Femur (tissue), 1 donor: ENCODE measurements at places on chromosomes 16 and 17.

- DNase-seq: no peak
These were observed 1.7 kb downstream of the YBX2 start for GRCh38 chr17:7292729-7293128.

- DNase-seq: no peak
These were observed 7.7 kb downstream of the ITGAM start for GRCh38 chr16:31267332-31268032.

GRCh38 chr17:19482576-19482975 lies 51.1 kb upstream of the SLC47A1 start:
- no peak for DNase-seq

- DNase-seq: no peak
These were observed 10.7 kb downstream of the UQCRC2 start for GRCh38 chr16:21963887-21964286.

GRCh38 chr17:16491703-16492612 lies at the start of gene LRRC75A:
Gene LRRC75A (minus strand): TSS chr17:16492193. CDS start chr17:16491990, 203 bp downstream.
- DNase-seq: peak; percentile 76

DNA sequence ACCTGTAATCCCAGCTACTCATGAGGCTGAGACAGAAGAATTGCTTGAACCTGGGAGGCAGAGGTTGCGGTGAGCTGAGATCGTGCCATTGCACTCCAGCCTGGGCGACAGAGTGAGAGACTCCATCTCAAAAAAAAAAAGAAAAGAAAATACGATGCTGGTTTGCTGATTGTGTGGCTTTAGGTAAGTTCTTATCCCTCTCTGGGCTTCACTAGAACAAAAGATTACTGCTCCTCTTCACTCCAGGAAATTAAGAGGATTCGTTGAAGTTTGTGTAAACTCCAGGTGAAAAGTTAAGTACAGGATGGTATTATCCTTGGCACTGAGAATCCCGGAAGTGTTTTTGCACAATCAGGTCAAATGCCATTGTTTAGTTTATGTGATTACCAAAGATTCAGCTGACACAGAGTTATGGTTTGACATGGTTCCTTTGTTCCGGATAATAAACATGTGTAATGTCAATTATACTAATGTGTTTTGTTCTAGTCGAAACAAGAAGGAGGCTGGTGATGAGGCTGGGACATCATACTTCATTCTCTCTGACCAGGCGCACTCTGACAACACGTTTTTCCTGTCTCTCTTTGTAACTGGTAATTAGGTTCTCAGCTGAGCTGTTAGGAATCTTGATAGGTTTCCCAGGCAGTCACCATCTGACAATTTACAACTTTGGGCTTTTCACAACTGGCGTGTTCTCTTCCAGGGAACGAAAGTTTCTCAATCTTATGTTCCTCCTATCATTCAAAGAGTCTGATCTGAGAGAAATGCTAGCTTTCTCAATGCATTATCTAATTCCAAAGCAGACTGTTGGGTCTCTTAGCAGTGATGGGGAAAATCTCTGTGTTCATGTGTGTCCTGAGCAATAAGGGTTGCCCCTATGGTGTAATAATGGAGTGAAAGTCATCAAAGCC lies 10.8 kb upstream of the TAOK1 start:
- DNase-seq: no peak

DNA sequence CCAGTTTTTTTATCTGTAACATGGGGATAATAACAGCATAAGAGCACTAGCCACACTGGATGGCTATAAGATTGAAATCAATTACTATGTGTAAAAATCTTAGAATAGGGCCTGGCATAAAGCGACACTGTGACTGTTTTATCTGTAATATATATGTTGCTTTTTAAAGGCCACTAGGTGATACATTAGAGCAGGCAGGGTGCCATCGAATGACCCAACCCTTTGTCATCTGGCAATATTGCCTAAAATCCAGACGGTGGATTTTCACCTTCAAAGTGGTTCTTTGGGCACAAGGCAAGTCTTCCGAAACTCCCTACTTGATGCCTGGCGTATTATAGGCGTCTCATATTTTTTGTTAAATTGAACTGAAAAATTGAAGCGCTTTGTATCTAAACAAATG lies 69.1 kb downstream of the PRKCA start:
- no peak for DNase-seq

GRCh38 chr16:88170528-88170991 lies 212.2 kb upstream of the ZNF469 start:
- DNase-seq: peak; percentile 8

DNA sequence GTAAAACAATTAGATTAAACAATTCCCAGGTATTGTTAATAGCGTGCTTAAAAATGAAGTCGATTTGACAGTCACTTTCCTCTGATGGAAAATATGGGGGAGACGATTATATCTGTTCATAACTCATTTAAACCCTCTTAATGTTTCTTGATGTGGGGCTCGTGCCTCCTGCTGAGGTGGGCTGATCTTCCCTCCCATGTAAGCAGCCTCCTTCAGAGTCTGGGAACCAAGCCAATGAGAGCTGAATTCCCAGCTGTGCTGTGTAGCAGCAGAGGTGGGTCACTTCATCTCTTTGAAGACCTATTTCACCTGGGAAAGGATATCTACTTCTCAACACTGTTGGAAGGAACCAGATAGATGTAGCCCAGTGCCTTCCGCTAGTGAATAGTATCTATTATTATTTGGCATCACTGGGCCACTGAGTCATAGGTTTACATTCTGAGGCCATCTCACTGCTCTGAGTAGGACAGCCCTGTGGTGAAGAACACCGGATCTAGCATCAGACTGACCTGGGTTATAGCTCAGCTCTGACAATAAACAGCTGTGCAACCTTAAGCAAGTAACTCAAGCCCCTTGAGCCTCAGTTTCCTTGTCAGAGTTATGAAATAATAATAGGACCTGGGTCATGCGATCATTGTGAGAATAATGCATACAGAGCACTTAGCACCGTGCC lies 85.3 kb upstream of the C16orf82 start:
- no peak for DNase-seq

- no peak for DNase-seq
These were observed 1.4 kb upstream of the CA4 start for GRCh38 chr17:60148373-60148772.

DNA sequence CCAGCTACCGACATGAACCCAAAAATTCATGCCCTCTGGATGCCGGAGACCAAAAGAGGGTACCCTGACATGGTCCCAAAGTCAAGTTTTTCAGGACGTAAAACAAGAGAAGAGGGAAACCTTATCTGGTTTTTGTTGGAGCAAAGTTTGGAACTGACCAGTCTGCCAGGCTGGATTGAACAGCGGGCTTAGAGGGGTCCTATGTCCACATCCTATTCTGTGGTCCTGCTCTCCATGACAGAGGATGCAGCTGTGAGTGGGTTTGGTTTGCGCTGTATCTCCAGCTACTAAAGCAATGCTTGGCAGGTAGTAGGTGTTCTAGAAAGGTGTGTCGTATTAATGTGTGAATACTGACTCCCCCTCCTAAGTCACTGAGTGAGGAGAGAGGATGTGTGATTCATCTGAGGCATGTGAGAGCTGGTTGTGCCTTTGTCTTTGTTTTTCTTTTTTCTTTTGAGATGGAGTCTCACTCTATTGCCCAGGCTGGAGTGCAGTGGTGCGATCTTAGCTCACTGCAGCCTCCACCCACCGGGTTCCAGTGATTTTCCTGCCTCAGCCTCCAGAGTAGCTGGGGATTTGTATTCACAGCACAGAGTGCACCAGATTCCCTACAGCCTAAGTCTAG lies 31.0 kb downstream of the PMM2 start:
- DNase-seq: no peak

DNA sequence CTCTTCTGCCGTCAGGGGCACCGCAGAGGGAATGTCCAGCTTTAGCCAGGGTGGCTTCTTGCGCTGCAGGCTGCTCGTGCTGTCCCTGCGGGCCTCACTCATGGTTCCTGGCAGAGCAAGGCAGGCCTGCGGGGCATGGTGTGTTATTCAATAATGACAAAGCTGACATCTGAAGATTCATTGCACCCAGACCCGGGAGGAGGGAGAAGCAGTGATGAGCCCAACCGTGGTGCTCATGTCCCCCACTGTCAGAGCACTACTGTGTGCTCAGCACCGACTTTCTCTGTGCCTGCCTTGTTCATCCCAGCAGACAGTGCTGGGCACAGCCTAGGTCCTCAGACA lies 7.5 kb downstream of the RHBDF1 start:
- no peak for DNase-seq

DNA sequence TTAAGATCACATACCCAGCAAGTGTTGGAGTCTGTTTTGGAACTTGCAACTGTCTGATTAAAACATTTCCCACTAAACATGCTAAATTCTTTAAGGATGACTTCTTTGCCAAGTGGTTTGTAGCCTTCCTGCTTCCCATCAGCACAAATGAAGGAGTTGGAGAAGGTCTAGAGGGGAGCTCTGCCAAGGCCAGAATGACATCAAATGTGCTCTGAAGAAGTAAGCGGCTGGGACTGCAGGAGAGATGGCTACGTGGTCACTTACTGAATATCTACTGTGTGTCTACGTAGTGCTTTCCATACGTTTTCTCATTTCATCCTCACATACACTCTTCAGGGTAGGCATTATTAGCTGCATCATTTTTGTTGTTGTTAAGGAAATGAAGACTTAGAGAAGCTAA lies 135.7 kb upstream of the NLRP1 start:
- no peak for DNase-seq

GRCh38 chr16:88789594-88789993 lies 4.6 kb upstream of the PIEZO1 start:
- DNase-seq: no peak

GRCh38 chr16:6018848-6019489 lies 921.4 kb upstream of the EEF2KMT start:
- no peak for DNase-seq

GRCh38 chr17:47620503-47621245 lies 29.0 kb upstream of the KPNB1 start:
- no peak for DNase-seq

GRCh38 chr17:74515941-74516340 lies 15.3 kb downstream of the CD300LB start:
- no peak for DNase-seq

- no peak for DNase-seq
These were observed 27.7 kb downstream of the ABCA8 start for GRCh38 chr17:68927516-68927915.

DNA sequence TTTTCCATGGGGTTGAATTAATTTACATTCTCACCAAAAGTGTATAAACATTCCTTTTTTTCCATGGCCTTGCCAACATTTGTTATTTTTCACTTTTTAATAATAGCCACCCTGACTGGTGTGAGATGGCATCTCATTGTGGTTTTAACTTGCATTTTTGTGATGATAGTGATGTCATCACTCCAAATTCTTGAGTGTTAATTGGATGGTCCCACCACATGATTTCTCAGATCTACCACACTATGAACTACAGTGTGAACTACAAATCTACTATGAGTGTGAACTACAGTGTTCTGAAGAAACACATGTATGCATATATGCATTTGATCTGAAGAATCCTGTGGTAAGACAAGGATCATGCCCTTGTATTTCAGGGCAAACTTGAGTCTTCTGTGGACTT lies 340.1 kb downstream of the ABCC12 start:
- DNase-seq: no peak

DNA sequence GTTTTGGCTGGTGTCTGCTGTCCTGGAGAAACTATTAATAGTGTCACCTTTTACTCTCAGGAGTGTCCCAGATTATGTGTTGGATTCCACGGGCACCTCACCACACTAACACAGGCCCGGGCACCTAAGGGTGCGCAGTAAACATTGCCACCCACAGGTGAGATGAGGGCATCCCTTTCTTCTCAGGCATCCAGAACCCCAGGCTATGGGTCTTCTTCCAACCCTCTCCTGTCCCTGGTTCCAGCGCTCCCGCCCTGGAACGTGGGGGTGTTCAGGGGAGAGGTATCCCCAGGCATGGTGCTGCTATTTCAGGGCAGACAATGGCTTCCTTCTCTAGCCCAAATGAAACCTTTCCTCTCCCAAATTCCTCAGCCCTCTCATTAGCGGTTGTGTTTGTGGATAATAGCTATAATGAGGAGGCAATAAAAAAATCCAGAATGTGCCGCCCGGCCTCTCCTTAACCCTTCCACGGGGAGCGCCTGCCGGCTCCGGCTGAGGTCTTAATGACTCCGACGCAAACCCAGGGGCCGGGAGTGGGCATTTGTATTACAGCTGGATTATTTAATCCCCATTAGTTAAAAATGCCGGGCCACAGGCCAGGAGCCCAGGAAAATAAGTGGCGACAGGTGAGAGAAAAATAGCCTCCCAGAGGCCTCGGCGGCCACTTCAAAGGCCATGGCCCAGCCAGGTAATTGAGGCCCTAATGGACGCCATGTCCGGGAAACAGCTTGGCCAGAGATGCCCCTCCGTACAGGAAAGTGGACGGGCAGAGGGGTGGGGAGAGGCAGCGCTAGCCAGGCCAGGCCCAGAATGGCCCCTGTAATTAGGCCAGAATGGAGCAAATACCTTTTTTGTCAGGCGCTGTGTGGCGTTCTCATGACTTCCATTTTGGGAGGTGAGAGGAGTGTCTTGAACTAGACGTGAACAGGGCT lies 102.8 kb downstream of the IRX5 start:
- no peak for DNase-seq

GRCh38 chr16:85027958-85028684 lies 526 bp downstream of the KIAA0513 start:
- DNase-seq: no peak

GRCh38 chr16:11067266-11067665 lies 122.9 kb downstream of the CLEC16A start:
- DNase-seq: no peak
